ENCODE measurements at places on chromosomes 2 and 18.

- DNase-seq, result no peak
These were observed 217.8 kb upstream of the ATP5MC3 start for GRCh38 chr2:175399326-175399725.

DNA sequence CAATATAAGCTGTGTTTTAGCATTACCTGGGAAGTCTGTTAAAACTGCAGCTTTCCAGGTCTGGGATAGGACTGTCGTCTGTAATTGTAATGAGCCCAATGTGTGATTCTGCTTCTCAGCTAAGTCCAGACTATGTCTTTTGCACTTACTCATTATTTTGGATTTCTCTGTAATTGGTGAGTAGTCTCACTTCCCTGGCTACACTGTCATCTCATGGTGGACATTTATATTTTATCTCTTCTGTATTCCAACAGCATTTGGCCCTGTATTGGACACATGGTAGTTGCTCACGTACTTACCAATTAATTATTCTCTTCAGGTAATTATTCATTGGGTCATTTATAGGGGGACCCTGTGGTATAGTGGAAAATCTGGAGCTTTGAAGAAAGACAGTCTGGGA, 28.0 kb downstream of the LHCGR start:
- no peak for DNase-seq

- no peak for DNase-seq
These were observed 27.4 kb upstream of the CHAC2 start for GRCh38 chr2:53740170-53740569.

DNA sequence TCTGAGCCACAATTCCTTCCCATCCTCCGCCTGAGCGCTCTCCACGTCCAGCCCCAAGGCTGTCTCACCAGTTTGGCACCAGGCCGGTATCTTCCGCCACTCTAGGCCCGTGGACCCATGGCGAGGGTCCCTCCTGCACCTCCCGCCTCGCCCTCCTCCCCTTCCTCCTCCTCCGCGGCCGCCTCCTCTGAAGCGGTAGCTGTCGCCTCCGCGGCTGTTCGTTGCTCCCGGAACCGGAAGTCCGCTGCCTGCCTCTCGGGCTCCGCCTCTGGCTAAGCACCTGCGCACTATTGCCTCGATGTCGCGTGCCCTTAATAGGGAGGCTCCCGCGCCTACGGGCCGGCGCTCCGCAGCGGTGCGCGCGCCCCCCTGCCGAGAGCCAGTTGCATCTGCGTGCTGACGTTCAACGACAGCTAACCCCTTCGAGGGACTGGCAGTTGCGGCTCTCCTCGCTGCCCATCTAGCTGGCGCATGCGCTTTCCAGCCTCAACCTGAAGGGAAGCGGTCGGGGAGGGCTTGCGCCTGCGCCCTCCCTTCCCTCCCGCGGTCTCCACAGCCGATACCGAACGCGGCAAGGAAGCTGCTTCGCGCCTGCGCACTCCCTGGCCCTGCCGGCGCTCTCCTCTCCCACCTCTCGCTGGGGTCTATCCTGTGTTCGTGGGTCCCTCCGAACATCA, at the start of gene MBD1:
MBD1 (minus strand) TSS at position 229 of the 677 bp plus-strand sequence. CDS start 1,531 bp downstream, outside the sequence.
- DNase-seq, result peak; percentile 99

- no peak for DNase-seq
These were observed 44.0 kb upstream of the XPO1 start for GRCh38 chr2:61582165-61582564.

DNA sequence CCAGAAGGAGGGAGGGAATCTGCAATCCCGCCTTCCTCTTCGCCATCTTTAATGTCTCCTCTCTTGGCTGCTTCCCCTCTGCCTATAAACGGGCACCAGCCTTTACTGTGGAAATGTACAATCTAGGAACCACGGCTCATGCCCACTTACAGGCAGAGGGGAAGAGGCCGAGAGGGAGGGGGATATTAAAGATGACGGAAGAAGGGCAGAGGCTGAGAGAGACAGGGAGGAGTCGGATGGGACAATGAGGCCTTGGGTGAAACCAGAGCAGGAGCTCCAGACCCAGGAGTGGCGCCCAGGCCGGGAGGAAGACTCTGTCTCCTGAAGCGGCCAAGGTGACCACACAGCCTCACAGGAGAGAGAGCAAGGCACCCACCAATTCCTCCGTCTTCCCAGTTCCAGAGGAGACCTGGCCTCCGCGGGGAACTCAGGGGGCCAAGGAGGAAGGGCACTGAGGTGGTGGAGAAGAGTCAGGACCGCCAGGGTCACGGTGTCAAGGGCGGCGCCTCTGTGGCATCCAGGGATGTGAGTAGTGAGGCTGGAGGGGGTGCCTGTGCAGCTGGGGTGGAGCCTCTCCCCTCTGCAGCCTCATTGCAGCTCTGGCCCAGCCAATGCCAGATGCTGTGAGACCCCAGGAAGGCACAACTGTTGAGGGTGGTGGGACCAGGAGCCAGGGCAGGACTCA, 67.8 kb downstream of the CIB4 start:
- no peak for DNase-seq

- no peak for DNase-seq
These were observed 55.4 kb downstream of the CNTNAP5 start for GRCh38 chr2:124080281-124081153.

GRCh38 chr2:180366481-180366880, 359.4 kb upstream of the CWC22 start:
- no peak for DNase-seq

DNA sequence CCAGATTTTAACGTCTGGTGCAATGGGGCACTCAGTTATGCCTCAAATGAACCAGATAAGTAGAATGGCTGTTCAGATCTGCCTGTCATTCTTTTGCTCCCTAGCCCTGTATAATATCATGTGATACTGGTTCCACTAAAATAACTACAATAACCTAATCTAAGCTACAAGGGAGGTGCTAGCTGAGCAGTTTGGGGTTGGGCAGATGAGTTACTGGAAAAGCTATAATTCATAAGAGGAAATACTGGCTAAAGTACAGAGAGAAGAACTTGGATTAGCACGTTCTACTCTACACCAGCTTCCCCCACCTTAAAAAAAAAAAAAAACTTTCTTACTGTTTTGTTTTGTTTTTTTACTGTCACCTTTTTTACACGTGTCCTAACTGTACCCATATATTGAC, 183.3 kb upstream of the NRP2 start:
- no peak for DNase-seq

- DNase-seq, result no peak
These were observed 293.7 kb downstream of the NDUFA10 start for GRCh38 chr2:239731422-239731821.

DNA sequence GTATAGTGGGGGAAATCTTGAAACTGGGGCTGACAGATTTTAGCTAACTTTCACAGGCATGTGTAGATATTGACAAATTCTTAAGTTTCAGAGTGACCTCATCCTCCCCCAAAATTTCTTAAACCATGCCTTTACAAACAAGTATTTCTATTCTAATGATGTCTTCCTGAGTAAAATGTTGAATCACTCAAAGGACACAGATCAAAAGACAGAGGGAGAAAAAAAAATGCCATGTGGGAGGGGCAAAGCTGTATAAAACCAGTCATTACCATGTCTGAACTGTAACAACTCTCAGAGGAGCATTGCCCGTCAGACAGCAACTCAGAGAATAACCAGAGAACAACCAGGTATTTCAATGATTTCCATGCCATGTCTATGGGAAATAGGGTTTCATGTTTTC, at the start of gene SERPINB2:
SERPINB2 (plus strand) TSS at position 282 of the 400 bp plus-strand sequence. CDS start 3,740 bp downstream, outside the sequence.
- DNase-seq, result no peak

DNA sequence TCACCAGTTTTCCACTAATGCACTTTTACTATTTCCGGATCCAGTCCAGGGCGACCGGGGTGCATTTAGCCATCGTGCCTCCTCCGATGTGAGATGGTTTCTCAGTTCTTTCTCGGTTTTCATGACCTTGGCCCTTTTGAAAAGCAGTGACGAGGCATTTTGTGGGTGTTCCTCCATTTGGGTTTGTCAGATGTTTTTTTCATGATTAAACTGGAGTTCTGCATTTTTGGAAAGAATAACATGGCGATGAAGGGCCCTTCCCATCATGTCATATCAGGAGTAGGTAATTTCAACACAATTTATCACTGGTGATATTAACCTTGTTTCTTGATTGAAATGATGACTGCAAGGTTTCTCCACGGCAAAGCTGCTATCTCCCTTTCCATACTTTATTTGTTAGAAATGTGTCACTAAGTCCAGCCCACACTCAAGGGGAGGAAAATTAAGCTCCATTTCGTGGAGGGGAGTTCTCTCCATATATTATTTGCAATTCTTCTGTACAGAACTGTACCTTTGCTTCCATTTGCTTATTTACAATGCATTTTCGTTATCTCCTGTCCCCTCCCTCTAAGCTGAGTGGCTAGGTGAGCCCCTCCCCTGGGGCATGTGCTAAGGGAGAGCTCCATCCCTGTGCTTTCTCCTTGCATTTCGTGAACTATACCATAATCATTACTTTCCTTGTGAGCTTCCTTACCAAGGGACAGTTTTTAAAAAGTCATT, 8.9 kb upstream of the KLF11 start:
- no peak for DNase-seq

DNA sequence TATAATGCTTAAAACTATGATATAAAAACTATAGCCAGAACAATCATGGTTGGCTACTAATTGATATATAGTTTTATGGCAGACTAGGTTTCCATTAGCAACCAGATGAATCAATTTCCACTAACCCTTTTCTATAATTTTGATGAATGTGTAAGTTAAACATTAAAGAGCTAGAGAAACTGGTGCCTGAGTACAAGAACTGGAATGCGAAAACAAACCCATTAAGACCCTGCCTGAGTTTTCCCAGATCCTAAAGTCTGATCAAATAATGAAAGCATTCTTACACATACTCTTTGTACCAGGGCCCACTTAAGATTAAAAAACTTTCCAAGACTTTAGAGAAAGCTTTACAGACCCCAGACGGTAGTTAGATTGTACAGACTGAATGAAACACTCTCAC, 21.3 kb downstream of the MRPL19 start:
- DNase-seq, result no peak

DNA sequence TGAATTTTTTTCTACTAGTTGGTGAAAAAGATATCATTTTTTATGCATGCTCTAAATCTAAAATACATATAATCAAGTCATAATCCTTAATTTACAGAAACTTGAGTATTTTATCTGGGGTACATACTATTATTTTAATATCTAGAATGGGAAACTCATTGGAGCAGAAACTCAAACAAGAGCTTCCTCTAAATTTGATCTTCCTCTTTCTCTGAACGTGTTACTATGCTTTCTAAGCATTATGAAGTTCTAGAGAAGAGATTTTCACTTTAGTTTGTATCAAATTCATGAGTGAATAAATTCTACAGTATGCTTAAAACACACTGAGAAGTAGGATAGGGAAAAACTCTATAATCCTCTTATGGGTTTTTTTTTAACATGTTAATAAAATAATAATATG, 20.6 kb upstream of the SLC38A11 start:
- no peak for DNase-seq

- no peak for DNase-seq
These were observed 97.4 kb upstream of the B3GNT7 start for GRCh38 chr2:231298091-231298490.

GRCh38 chr2:72198532-72199241, 51.0 kb upstream of the CYP26B1 start:
- no peak for DNase-seq

DNA sequence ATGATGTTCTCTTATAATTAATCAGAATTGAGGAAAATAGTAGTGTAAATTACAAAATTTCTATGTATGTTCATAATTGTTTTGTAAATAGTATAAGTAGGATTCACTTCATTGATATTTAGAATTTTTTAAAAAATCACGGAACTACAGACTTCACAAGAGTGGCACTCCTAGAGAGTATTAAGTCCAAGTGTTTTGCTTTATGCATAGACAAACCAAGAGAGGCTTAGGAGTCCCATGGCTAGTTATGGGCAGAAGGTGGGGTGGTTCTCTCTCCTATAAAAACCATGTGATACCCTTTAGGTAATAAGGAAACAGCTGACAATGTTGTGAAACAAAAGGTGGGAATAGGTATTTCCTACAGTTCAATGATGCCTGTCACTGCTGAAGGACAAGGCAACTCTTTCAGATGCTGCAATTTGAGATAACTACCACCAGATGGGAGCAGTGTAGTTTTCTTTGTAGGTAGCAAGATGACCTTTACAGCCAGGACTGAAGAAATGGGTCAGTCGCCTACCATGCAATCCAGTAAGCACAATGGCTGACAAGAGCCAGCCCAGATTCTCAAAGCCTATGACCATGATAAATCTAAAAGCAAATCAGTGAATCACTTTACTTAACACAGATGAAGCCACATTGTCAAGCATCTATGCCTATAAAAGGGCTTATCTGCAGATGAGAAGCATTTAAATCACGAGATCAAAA, 83.9 kb downstream of the AAK1 start:
- DNase-seq, result no peak

DNA sequence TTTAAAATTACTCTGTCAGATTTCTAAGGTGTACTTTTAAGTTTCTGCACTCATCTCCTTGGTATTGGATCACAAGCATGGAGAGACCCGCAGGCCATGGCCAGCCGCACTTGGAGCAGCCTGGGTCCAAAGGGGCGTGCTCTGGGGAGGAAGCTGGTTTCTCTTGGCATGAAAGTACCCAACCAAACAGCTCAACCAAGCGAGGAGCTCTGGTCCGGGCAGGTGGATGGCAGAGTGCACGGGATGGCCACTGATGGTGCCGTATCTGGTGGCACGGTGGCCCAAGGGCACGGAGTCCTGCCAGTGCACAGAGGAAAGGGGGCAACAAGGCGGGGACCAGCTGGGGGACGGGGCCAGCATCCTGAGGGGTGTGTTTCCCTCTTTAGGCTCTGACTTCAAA, 32.2 kb upstream of the MCFD2 start:
- no peak for DNase-seq

GRCh38 chr18:61833387-61833786, 59.4 kb downstream of the RNF152 start:
- DNase-seq, result no peak

DNA sequence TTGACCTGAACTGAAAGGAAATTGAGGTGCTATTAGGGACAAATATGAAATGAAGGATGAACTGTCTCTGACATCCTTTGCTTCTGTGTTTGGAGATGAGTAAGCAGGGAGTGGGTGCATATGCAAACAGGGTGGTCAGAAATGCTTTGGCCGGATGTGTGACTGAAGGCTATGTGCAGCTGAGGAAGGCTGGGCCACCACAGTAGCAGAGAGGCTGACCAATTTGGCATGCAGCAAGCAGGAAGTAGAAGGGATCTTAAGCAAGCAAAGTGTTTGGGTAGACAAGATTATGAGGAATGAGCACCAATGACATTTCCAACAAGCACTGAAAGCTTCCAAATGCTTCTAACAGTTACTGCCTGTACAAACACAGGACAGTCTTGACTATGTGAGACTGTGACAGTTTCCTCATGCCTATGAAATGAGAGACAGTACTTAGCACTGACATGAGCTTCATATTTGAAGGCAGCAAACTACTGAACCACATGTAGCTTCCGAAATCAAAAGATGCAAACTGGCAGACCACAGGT, 3.3 kb upstream of the ACTR3 start:
- no peak for DNase-seq

- DNase-seq, result no peak
These were observed 28.8 kb upstream of the DDX18 start for GRCh38 chr2:117785740-117786139.

DNA sequence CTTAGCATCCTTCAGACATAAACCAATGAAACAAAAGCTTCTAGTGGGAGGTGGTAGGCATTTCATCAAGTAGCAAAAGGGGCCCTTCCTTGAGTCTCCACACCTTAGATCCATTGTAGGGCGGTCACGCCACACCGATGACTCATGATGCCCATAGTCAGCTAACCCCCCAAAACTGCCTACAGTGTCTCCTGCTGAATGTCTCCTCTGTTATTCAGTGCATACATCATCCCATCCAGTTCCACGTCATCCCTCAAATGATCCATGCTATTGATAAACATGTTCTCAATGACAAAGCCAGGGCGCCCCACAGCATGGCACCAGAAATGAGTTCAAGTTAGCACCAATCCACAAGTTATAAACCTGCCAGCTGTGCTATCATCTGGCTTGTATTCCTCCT, 57.4 kb upstream of the ACKR3 start:
- DNase-seq, result no peak

GRCh38 chr2:207868855-207869596, 99.3 kb upstream of the FZD5 start:
- no peak for DNase-seq

Data from T-helper 1 cell (primary cell).